ENCODE measurements at places on chromosomes 2 and 18.

DNA sequence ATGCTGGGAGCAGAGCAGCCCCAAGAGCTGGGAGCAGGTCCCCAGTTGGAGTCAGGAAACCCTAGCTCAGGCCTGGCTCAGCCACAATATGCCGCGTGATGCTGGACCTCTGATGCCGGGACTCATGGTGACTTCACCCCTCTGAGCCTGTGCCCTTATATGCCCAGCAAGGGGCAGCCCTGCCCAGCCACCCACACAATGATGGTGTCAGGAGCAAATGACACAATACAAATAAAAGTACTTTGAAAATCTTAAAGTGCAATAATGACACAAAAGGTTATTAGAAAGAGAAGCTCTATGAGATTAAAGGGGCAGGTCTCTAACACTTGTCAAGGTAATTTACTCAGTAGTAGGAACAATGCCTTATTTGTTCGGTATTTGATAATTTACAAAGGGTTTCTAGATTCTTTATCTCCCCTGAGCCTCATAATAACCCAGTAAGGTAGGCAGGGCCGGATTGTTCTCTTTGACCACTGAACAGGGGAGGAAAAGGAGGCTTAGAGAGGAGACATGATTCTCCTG lies 18.3 kb upstream of the KIF3C start:
- DNase-seq = no peak

DNA sequence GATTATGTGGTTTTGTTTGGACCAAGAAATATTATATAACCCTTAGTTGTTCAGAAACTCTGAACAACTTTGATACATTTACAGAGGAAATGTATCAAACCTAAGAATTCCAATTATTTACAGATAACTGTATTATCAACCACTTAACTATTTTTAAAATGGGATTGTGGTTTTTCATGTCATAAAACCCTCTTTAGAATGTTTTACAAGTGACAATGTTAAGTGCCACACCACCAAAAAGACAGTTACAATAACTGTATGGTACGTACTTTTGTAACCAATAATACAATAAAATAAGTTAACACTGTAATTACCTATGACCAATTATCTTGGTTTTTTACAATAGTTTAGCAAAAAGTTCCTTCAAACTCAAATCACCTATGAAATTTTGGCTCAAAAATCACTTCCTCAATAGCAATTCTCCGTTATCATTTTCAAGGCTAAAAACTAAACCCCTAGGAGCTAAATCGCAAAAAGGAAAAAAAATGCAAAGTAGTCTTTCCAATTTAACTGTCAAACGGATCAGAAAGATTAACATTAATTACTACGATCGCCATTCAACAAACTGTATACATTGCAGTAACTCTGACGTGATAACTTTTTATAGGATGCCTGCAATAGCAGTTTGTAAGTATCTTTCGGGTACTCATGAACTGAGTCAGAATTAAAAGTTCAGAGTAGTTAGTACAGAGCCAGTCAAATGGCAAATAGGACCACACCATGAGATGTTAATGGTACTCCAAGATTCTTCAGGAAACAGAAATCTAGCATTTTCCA lies 1.5 kb downstream of the ROCK1 start:
- DNase-seq = no peak

- no peak for DNase-seq
These were observed 1.4 kb downstream of the CCT7 start for GRCh38 chr2:73235315-73236028.

GRCh38 chr18:22167091-22167470 lies 2.3 kb upstream of the GATA6 start:
- no peak for DNase-seq

DNA sequence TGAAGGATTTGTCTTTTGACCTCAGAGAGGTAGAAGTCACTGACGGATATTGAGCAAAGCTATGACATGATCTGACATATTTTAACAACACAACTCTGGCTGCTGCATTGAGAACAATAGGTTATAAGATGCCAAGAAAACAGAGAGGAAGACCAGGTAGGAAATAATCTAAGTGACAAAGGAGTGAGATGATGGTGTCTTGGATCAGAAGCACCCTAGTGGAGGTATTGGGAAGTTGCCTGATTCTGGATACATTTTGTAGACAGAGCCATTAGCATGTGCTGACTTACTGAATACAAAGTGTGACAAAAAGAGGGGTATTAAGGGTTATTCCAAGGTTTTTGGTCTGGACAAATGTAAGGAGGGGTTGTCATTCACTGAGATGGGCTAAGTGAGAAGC lies 1438.1 kb downstream of the DPP10 start:
- no peak for DNase-seq

Measured in T-helper 17 cell (primary cell).